ENCODE measurements at places on chromosomes 3 and 15.

DNA sequence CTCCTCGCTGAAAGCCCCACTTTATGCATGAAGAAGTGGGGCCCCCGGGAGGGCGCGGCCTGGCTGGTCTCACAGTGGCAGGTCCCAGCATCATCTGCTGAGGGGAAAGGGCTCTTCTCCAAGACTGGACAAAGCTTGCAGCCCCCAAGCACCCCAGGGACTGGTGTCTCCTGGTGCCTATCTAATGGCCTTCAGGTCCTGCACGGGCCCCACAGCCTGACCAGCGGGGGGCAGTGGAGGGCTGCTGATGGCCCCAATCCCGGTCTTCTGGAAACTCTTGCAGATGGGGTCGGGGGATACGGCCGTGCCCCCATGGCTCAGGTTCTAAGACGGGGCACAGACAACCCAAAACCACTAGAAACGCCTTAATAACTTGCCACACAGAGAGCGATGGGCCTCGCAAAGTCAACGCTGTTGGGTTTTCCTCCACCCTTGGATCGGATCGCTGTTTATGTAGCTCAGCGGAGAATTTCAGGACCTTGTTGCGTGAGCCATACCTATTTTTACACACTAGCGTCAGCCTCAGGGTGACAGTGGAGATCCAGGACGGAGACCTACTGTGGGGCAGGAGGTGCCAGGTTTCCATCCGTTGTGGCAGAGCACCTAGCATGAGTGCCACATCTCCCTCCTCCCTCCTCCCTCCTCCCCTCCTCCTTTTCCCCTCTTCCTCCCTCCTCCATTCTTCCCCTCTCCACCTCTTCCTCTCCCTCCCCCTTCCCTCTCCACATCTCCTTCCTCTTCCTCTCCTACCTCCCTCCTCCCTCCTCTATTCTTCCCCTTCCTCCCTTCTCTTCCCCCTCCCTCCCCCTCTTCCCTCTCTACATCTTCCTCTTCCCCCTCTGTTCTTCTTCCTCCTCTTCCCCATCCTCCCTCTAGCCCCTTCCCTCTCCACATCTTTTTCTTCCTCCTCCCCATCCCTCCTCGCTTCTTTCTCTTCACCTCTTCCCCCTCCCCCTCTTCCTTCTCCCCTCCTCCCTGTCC is 79.3 kb upstream of the ALDH1L1 start:
- no peak for DNase-seq

DNA sequence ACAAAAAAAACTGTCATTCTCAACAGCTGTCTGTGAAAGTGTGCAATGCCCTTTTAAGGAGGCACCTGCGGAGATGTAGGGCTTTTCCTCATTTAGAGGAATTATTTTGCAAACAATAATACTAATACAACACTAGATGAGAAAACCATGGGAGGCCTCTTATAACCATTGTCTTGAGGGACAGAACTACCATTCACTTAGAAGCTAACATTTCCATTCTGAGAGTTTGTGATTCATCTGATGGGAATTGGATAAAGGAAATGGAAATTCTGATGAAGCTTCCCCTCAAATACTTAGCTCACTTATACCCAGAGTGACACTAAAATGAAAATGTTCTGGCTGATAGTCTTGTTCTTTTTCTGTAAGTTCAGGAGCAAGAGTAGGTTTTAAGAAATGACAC is 147.7 kb downstream of the CADPS start:
- DNase-seq = no peak

DNA sequence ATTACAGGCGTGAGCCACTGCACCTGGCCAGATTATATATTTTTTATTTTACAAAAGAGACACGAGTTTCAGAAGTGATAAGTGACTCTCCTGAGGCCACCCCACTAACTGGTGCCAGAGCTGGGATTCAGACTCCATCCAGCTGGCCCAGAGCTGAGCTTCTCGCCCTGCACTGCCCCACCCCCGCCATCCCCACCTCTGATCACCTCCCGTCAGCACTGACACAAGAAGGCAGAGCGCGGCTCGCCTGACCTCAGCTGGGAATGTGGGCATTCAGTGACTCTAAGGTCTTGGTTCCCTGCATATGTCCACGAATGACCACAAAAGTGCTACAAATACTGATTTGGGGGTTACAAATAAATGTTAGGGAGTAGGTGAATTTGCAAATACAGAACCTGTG is 56.1 kb upstream of the GALNT15 start:
- DNase-seq = no peak

DNA sequence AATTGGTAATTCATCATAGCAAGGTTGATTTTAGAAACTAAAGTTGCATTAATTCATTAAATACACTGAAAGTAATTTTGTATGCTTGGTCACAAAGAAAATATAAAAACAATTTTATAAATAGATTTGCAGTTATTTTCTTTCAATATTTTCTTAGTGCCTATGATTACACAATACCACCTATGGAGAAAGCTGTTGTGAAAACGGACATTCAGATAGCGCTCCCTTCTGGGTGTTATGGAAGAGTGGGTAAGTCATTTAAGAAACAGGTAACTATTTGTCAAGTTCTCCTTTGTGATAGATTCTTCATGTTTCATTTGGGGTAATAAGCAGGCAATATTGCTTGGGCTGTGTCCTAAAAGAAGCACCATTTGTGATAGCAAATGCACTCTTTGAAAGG is 3.0 kb downstream of the DUT start:
- DNase-seq = no peak

Data from NCI-H2029 treated with DMSO at 0.1 percent for 48 hours (cell line).